ENCODE measurements at places on chromosomes 1 and 21. TPM values are rescaled to one million over a fixed set of nuclear protein-coding genes. Genes with fewer than 3 reads are reported as not detected.

The AMIGO1 gene
- 13.3 TPM for total RNA-seq

The RAB3B gene
- not detected for total RNA-seq

The ETV3L gene
- total RNA-seq, result not detected

The ITLN2 gene
- total RNA-seq, result 44.1 TPM

The SELE gene
- 1.5 TPM for total RNA-seq

The STRIP1 gene
- 35.6 TPM for total RNA-seq

The WDR77 gene
- 20.1 TPM for total RNA-seq

The OR2M3 gene
- total RNA-seq, result not detected

The CALML6 gene
- 0.90 TPM for total RNA-seq

The GSTM5 gene
- 18.1 TPM for total RNA-seq

The LAMTOR2 gene
- total RNA-seq, result 49.7 TPM

The LORICRIN gene
- total RNA-seq, result not detected
